ENCODE measurements at places on chromosomes 2 and 18.

GRCh38 chr18:69752737-69753380 lies 194.8 kb downstream of the CD226 start:
- no peak for DNase-seq

DNA sequence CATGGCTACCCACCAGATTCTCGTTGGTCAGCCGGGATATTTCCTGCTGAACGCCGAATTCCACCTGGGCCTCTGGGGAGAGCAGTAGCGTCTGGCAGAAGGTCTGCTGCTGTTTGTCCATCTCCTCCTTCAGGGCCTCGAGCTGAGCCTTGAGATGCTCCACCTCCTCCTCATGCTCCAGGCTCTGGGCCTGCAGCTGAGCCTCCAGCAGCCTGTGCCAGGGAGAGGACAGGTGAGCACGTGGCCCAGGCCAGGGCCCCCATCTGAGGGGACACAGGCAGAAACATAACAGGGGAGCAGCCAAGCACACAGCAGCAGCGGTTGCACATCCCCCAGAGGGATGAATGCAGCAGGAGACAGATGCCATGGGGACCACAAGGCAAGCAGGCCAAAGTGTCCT lies 40.1 kb upstream of the ACAA2 start:
- no peak for DNase-seq

DNA sequence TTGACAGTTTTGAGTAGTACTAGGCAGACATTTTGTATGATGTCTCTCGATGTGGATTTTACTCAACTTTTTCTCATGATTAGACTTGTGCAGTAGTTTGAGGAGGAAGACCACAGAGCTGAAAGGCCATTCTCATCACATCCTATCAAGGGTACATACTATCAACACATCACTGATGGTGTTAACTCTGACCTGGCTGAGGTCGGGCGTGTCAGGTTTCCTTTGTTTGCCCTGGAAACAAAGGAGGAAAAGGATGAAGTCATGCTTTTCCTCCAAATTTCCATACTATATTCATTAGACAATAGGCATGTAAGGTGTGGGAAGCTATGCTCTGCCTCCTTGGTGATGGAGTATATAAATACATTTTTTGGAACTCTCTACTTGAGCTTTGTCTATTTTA lies 211.1 kb downstream of the DSEL start:
- DNase-seq: no peak

DNA sequence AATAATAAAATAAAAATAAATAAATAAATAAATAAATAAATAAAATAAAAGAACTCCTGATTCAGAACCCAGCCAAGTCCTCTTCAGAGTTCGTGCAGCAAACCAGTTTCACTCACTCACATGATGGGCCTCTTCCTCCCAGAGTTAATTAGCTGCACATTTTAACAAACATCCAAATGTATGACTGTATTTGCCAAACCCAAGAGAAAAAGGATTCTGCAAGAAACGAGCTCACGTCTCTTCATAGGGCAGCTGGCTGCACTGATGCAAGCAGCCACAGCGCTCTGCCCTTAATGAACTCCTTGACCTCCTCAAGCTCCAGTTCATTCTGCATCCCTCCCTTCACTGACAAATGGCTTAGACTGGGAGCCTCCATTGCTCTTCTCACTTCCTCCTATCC lies 55.1 kb downstream of the MREG start:
- DNase-seq: no peak

- no peak for DNase-seq
Observed at GRCh38 chr2:230949966-230950873, 25.2 kb upstream of the GPR55 start.

GRCh38 chr2:48709096-48710034 lies 46.2 kb downstream of the LHCGR start:
- DNase-seq: no peak

DNA sequence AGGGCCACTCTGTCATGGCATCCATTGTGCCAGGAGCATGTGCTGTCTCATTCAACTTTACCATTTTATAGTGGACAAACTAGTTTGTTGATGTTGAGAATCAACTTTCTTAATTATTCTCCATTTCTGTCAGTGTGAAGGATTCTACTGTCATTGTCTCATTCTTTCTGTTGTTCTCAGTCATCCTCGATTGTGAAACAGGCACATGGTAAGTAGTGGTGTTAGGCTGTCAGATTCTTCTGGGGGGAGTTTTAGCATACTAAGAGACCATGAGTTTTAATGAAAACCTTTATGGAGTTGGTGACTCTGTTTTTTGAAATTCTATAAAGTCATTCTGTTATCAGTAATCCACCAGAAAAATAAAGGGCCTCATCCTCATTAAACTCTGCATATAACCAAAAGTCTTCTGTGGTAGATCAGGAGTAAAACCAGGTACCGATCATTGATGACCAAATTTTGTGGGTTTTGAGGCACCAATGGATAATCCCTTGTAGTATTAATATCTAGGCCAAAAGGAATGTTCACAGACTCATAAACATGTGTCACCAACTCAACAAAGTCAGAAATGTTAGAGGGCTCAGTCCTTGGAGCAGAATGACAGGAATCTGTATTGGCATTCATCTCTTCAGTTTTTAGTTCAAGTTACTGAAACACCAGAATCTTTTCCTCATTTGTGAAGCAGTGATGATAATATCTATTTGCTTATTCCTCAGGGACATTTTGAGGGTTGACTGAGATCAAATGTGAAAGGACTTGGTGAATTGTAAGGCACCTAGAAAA lies 73.2 kb downstream of the CERS6 start:
- DNase-seq: no peak

DNA sequence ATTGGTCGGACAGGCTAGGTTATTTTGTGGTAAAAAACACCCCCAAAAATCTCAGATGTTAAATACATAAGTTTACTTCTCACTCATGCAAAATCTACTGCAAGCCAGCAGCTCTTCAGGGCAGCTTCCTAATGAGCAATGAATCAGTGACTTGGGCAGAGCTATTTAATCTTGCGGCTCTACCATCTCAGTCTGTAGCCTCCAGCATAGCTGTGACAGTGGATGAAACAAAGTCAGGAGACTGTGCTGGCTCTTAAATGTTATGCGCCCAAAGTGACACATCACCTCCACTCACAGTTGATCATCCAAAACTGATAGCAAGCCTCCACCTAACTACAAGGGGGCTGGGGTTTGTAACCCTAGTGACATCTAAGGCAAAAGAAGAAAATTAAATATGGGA lies 571.9 kb downstream of the METTL4 start:
- no peak for DNase-seq

- no peak for DNase-seq
Observed at GRCh38 chr2:239385096-239386000, 15.5 kb downstream of the HDAC4 start.

DNA sequence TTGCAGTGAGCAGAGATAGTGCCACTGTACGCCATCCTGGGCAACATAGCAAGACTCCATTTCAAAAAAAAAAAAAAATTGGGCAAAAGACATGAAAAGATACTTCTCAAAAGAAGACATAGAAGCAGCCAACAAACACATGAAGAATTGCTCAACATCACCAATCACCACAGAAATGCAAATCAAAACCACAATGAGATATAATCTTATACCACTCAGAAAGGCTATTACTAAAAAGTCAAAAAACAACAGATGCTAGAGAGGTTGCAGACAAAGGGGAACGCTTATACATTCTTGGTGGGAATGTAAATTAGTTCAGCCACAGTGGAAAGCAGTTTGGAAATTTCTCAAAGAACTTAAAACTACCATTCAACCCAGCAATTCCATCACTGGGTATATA lies 43.1 kb upstream of the CHAC2 start:
- no peak for DNase-seq

DNA sequence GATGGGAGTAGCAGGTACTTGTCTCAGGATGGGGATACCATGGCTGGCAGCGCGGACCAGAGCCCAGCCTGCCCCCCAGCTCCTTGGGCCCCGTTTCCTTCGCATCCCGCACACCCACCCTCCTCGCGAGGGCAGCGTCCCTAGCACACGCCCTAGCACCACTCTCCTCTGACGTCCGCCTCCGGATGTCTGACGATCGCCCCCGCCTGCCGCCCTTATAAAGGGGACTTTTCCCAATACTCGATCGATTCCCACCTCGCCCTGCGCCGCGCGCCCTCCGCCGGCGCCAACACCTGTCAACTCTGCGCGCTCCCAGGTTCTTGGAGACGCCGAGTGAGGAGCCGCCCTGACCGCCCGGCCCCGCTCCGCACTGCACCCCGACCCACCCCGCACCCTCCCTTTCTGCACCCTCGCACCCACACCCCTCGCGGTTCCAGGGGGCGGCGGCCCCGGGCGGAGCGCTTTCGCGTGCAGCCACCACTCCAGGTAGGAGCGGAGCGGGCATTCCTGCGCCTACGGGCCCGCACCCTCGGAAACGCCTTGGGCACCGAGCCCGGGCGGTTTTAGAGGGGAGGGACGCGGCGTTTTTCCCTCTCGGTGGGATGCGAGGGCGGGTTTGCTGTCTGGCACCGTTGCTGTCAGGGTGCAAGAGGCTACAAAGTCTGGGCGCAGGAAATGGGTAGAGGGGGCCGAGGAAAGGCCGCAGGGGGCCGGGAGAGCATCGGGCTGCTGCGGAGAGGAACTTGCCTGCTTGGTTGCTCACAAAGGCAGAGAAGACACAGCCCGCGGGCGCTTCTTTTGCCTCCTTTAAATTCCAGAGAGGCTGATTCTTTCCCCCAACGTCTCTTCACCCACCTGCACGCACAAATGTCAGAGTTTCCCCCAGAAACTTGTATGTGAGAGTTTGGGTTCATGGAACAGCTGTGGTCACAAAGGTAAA lies at the start of gene SLC5A7:
Gene SLC5A7 (plus strand): TSS at position 247 of the 940 bp plus-strand sequence. CDS start 1,632 bp downstream, outside the sequence.
- no peak for DNase-seq

- DNase-seq: peak; percentile 51
Observed at GRCh38 chr2:172985139-172985892, 90.3 kb upstream of the MAP3K20 start.

DNA sequence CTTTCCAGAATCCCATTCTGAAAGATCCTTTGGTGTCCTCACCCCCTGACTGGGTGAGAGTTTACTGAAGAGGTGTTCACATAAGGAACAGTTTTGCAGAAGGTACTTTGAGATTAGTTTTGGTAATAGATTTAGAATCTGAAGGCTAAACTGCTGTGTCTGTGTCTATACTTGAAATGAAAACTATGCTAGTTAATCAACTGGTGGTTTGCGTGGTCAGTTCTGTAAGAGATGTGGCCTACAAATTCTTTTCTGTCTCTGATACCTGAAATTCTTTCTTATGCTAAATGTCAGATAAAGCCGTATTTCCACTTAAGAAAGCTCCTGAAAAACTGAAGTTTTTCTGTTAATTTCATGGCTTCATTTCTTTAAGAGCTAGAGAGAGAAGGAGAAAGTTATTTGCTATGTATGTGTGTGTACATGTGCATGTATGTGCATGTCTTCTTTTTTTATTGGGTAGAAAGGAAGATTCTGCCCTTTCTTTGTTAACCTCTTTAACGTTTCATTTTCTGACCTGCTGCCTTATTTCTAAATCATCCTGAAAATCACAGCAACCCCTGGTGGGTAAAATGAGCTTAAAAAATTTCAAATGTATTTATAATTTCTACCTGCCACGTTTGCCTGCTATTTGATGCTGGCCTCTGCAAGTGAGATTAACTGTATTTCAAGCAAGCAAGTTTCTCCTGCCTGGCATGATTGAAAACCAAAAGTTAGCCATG lies 552.0 kb upstream of the NRP2 start:
- DNase-seq: no peak

DNA sequence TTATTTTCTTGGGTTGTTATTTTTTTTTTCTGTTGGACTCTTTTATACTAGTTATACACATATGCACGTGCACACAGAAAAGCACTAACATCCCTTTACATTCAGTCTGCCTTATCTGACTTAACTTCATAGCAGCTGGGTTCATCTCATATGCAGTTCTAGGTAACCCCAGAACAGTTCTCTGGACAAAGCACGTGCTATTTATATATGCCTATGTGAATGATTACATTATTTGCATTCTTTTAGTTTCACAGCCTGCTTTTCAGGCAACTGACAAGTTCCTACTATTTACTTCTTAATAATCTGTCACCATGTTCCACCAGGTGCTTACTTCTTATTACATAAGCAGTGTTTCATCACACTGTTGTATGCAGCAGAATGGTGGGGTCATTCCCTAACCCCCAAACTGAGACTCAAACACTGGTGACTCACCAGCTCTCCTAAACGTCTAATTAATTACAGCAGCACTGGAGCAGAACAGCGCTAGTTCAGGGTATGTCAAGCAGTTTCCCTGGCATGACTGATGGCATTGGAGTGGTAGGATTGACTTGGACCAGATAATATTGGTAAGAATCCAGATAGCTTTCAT lies 372.8 kb downstream of the CLIP4 start:
- no peak for DNase-seq

- DNase-seq: no peak
Observed at GRCh38 chr18:10732990-10733389, 207.2 kb downstream of the NAPG start.

DNA sequence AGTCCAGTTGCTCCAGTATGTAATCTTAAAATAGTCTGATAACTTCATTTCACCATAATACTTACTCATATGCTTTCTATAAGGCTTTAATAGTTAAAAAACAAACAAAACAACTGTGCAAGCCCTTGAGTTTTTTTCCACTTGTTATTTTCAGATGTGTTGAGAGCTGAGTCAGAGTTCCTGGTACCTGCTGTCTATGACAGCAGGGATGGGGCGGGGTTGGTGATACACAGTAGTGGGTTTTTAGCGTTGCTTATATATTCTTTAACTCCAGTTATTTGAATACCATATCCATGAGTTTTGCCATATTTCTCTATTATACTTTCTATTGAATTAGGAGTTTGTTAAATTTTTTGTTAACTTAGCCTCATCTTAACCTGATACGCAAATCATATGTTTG lies 5.0 kb downstream of the NAPG start:
- DNase-seq: no peak

DNA sequence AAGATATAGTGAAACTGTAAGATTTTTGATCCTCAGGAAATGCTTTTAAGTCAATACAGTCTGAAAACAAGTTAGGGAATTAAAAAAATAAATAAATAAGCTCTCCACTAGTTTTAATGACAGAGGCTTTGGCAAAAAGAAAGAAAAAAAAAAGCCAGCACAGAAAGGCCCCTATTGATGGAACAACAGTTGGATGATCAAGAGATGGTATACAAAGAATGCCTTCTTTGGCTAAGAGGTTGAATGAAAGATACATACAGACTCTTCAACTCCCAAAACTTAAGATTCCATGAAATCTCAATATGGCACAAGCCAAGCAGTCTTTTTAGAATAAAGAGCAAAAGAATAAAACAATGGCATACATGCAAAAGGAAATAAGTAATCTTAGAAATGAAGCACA lies 64.0 kb upstream of the GALNT5 start:
- no peak for DNase-seq

DNA sequence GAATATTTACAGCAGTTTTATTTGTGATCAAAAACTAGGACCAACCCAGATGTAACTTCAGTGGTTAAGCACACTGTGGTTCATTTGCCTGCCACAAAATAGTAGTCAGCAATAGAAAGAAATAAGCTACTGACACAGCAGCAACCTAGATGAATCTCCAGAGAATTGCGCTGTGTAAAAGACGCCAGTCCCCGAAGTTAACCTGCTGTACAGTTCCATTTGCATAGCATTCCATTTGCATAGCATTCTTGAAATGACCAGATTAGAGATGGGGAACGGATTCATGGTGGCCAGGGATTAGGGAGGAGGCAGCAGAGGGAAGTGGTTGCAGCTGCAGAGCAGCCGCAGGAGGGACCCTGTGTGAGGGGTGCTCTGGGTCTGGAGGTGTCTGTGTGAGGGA lies 39.3 kb upstream of the NFATC1 start:
- DNase-seq: no peak

Measured in cerebellar cortex (tissue), 1 donor.